Occipital lobe (tissue), 3 donors: ENCODE measurements at places on chromosomes 2 and 18. TPM values are rescaled to one million over a fixed set of nuclear protein-coding genes. Genes with fewer than 3 reads are reported as not detected.

Gene AQP4
- total RNA-seq = 138 TPM

Gene DSG4
- total RNA-seq = not detected

Gene LRP2
- total RNA-seq = 0.16 TPM

Gene DNAJC5G
- total RNA-seq = not detected

Gene TMEM17
- total RNA-seq = 6.4 TPM

Gene CDKL4
- total RNA-seq = 10.1 TPM

Gene WNT6
- total RNA-seq = not detected

Gene OTOS
- 0.94 TPM for total RNA-seq

Gene LPIN1
- total RNA-seq = 26.7 TPM

Gene ASB18
- total RNA-seq = 0.78 TPM

Gene PDE1A
- 42.1 TPM for total RNA-seq

Gene TMEM247
- not detected for total RNA-seq
